ENCODE measurements at places on chromosomes 4 and X.

GRCh38 chr4:40878548-40879055, 128.8 kb downstream of the NSUN7 start:
- DNase-seq: no peak

GRCh38 chr4:108143515-108143914, 25.2 kb downstream of the LEF1 start:
- DNase-seq: no peak

- DNase-seq: no peak
Observed at GRCh38 chrX:64097891-64098290, 107.6 kb downstream of the AMER1 start.

DNA sequence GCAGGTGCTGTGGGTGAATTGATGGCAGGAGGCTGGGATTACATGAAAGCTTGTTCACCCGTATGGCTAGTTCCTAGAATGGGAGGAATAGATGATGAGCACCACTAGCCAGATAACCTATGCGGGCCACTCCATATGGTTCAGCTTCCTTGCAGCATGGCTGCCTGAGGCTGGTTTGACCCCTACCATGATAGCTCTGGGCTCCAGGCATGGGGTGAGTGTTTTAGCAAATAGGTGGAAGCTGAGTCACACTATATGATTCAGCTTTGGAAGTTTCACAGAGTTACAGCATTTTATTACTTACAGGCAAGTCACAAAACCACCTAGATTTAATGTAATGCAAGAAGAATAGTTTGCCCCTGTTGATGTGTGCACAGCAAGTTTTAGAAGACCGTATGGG, 603.2 kb downstream of the STIM2 start:
- no peak for DNase-seq

DNA sequence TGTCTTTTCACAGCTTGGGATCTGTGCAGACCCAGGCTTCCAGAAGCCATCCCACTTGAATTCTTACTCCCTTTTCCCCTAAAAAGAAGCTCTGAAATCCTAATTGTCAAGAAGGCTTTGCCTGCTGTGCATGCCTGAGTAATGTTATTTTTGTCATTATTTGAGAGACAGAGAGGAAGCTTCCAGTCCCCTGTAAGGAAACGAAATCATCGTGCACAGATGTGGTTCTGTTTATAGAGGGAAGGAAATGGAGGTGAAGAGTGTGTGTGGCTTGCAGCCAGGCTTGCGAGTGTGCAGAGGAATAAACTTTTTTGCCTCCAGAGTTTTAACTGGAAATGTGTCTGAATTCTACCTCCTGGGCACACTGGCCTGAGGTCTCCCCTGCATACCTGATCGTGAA, 70.2 kb downstream of the TBL1X start:
- no peak for DNase-seq

DNA sequence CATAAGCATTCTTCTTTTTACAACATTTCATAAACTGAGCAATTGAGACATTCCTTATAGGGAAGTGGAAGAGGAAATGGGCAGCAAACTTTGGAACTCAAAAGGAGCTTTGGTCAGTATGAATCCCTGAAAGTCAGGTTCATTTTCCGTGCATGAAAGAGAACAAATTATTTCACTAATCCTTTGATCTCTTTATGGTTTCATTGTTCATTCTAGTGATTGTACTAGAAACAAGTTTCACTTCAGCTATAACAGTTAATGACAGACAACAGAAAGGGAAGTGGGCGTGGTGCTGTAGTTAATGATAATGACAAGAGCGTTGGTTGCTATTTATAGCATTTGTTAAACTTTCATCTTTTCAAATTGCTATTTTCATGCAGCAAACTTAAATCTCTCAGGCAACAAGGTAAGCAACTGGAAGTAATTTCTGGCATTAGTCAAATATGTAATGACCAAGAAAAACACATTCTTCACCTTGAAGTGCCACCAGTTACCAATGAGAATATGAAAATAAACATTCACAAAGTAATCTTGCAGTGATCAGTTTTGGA, 98.4 kb downstream of the AREG start:
- DNase-seq: no peak

DNA sequence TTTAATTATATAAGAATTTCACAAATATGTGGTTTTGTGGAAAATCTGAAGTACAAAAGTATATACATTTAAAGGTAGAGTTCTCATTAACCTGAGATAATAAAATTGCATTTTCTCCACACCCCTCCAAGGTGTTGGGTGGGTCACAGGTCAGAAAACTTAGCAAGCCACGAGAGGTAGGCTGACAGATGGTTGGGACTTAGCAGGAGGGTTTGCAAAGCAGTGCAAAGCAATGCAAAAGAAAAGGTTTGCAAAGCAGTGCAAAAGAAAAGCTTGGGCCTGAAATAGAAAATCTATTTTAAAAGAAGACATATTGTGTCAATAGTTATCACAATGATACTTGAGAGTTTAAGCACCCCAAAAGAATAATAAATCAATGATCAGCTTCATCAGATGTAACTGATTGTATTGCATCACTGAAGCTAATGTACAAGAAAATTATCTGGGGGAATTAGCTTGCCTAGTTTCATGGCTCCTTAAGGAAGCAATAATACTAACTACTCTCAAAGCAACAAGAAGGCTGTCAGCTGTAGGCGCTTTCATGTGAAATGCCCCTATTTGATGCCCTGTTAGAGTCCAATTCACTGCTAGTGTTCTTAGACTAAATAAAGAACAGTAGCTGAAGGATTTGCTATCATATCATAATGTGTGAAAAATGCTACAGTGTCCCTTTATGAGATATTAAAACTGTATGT, 319.5 kb downstream of the KCNIP4 start:
- no peak for DNase-seq

DNA sequence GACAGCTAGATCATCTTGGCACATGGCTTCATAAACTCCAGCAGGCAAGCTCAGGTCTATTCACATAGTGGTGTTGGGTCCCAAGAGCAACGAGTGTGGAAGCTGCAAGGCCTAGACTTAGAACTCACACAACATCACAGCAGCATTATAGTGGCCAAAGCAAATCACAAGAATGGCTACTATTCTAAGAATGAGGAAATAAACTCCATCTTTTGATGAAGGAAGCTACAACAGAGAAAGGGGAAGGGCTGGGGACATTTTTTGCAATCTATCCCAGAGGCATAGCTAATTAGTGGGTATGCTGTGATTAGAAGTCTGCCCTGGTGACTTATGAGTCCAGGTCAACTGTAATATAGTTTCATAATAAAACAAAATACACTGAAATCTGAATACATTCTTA, 42.9 kb upstream of the TAB3 start:
- DNase-seq: no peak

DNA sequence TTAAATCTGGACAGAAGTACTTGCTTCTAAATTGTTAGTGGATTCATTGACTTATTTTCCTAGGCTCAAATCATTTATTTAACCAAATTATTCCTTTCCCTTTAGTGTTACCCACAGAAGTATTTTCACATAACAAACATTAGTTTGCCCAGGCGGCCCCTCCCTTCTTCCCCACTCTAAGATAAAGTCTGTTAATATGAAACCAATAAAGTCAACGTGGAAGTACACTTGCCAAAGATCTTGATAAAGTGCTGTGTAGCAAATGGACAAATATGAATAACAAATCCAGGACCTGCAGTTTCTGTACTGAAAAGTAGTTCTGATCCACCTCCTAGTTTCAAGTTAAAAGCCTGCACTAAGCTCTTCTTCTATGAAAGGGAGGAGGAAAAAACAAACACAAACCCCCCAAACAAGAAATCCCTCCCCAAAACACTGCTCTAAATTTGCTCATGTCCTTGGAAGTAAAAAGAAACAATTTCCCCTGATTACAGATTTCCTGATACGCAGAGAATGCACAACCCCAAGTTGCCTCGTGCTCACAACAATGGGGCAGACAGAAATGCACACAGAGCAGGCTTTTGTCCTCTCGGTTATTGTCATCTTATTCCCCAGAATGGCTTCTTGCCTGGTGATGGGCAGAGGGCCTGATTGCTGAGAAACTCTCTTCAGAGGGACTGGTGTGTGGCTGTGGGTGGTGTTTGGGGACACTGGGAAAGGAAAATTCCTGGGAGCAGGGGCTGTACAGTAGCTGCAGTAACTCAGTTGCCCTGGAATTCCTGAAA, 23.2 kb downstream of the TMSB4X start:
- DNase-seq: no peak

DNA sequence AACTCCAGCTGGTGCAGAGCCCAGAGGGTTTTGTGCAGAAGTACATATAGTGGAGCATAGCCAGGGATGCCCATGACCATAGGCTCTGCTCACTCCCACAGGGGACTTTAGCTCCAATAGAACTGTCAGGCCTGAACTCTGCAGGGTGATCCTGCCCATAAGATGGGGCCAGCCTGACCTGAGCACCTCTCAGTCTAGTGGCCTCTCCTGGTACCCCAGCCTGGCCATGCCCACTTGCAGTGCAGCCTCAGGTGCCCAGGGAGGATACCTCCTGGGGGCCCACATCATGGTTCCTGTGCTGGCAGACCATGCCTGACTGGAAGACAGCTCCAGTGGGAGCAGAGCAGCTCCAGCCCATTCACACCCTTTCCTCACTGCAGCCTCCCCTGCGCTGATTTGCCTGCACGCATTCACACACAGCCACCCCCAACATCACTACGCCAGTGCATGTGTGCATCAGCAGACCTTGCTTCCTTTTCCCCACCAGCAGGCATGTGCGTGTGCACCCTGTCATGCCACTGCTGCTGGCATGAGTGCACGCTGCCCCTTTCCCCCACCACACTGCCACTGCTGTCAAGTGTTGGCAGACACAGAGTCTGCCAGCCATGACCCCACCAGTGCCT, 53.0 kb upstream of the MMAA start:
- DNase-seq: no peak

DNA sequence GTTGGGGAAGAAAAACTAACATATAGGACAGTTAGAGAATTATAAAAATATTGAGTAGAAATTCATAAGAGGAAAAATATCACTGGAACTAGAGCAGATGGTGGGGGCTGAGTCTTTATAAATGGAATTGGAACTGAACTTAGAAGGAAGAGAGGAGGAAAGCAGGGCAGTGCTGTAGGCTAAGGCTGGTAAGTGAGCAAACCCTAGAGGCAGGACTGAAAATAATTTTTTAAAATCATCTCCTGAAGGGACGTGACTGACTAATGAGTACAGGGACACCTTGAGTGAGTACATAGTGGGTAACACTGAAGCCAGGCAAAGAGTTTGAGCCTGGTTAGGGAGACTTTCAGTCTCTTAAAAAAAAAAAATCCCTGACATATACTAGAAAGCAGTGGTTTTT, 63.3 kb downstream of the GALNT7 start:
- no peak for DNase-seq

DNA sequence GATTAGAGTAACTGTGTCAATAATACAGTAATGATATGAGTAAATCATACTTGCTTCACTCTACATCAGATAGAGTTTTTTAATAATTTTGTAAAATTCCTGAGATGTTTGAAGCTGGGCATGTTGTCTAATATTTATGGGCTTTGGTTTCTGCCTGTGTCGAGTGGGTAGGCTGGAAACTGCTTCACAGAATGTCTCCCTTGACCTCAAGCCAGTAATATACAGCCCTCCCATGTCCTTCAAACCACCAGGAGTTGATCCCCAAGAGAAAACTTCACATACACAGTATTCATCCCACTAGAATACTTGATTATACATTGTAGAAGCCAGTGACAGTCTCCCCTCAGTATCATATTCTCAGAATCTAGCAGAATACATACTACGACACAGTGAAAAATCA, 284.8 kb upstream of the TENM3 start:
- DNase-seq: no peak

- no peak for DNase-seq
Observed at GRCh38 chr4:8171266-8171665, 12.7 kb upstream of the ABLIM2 start.

- DNase-seq: peak; percentile 32
Observed at GRCh38 chr4:21765810-21766407, 182.7 kb downstream of the KCNIP4 start.

DNA sequence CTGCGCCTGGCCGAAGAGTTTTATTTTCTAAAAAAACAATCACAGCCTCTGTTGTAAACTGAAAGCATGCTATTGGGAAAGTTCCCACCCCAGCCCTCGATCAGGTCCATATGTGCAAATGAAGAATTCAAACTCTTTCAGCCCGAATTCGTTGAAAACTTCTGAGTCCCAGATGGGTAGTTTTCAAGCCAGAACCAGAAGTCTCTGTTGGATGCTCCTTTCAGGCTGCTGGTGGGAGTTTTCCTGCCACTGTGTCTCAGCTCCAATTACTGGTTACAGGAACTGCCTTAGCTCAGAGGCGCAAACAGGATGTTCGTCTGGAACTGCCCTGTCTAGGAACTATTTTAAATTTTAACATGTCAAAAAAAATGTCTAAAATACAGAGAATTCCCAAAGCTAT, 9.3 kb upstream of the ALG13 start:
- no peak for DNase-seq

DNA sequence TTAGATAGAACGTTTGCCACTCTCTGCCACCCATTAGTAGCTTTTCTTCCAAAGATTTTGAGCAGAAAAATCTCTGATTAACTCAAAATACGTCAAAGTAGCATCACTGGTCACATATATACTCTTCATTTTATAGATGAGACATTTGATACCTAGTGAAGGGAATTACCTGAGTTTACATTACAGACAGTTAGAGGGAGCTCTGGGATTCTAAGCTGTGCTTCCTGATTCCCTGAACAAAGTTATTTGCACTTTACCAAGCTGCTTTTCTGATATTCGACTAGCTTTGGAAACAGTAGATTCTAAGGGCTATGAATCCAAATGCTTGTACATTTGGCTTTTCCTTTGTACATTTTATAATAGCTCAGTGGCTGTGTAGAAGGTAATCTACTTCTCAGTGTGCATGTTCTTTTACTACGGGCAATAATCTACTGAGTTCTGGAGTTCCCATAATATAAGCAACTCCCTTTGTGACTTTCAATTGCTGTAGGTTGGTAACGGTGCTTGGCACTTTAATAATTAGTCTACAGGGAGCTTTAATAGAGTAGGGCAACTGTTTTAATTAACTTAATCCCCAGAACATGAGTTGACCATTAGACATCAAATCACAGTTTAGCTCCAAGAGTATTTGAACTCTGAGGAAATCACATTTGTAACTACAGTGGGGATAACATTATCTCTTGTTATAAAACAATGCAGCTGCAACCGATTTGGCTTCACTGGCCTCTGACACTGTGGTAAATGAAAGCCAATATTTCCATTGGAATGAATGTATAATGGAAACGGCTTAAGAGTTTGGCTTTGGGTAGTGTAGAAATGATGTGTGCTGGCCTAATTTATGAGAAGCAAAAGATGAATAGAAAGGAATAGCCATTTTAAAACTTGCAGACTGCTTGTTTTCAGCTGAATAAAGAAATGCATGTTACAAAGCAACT, 1602.4 kb downstream of the STIM2 start:
- DNase-seq: no peak

- no peak for DNase-seq
Observed at GRCh38 chrX:115284877-115285276, 4.6 kb upstream of the LUZP4 start.

- no peak for DNase-seq
Observed at GRCh38 chr4:150316332-150317205, 238.3 kb downstream of the DCLK2 start.

DNA sequence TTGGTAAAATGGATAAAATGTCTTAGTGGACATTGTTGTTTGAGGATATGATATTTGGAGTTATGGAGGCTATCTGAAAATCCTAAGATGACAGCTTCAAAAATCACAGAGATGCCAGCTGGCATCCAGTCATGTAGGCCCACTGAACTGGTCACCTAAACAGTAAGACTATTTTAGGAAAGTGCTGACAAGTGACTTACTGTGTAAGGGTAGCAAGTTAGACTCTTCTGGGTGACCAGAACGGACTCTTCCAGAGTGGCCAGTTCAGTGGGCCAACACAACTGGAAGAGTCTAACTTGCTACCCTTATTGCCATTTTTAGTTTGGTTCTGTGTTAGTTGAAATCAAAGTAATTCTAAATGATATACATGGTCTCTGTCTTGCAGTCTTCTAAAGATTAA, 61.4 kb upstream of the ATP8A1 start:
- DNase-seq: no peak

GRCh38 chr4:158814636-158815330, 46.0 kb downstream of the FNIP2 start:
- no peak for DNase-seq
